ENCODE measurements at places on chromosomes 2 and 18.

DNA sequence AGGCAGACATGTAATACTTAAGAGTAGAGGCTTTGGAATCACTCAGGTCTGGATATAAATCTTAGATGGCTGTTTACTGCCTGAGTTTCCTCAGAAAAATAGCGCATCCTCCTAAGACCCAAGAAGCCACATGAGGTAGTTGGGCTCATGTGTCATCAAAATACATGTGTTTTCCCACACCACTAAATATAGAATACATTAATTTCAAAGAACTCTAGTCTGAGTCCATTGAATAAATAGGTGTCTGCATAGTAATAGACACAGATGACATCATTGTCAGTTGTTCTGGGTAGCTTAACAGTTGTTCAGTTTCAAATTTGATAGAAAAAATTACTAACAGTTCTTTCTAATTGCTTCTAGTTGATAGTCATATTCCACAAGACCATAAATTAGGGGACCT, 9.6 kb downstream of the PPP1R1C start:
- no peak for DNase-seq

GRCh38 chr2:195538937-195539336, 118.1 kb upstream of the SLC39A10 start:
- DNase-seq = no peak

- DNase-seq = no peak
Measured at GRCh38 chr18:55458456-55459203, 129.4 kb downstream of the TCF4 start.

GRCh38 chr2:200302940-200303727, 3.4 kb upstream of the SPATS2L start:
- no peak for DNase-seq

GRCh38 chr18:53952700-53953099, 271.8 kb downstream of the MBD2 start:
- no peak for DNase-seq

Data from NCI-H1092 treated with DMSO at 0.1 percent for 48 hours (cell line).